ENCODE measurements at places on chromosomes 6 and 20. TPM values are rescaled to one million over a fixed set of nuclear protein-coding genes. Genes with fewer than 3 reads are reported as not detected.

SEL1L2 gene
- not detected for total RNA-seq

GRCh38 chr20:40993794-40994540, 34.7 kb upstream of the TOP1 start:
- no peak overlapping the region for H3K4me3 ChIP-seq
- H3K4me1 ChIP-seq: no peaks in the 10 kb centered on the region
- DNase-seq: no peak
- no peaks in the 10 kb centered on the region for H3K27me3 ChIP-seq

DNA sequence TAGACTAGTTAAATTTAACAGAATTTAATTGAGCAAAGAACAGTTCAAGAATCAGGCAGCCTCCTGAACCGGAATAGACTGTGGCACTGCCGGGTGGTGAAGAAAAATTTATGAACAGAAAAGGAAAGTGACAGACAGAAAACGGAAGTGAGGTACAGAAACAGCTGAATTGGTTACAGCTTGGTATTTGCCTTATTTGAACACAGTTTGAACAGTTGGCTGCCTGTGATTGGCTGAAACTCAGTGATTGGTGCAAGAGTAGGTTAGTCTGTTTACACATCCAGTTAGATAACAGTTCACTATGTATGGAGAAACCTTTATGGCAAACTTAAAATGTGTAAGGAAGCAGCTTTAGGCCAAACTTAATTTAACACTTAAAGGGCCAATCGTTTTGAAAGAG, 116.0 kb upstream of the CITED2 start:
- DNase-seq: peak; percentile 71
- H3K27me3 ChIP-seq: no peaks in the 10 kb centered on the region

- no peaks in the 10 kb centered on the region for H3K4me1 ChIP-seq
- H3K36me3 ChIP-seq: no peaks in the 10 kb centered on the region
- no peaks in the 10 kb centered on the region for H3K27me3 ChIP-seq
Measured at GRCh38 chr6:137950581-137950980, 83.5 kb downstream of the TNFAIP3 start.

DNA sequence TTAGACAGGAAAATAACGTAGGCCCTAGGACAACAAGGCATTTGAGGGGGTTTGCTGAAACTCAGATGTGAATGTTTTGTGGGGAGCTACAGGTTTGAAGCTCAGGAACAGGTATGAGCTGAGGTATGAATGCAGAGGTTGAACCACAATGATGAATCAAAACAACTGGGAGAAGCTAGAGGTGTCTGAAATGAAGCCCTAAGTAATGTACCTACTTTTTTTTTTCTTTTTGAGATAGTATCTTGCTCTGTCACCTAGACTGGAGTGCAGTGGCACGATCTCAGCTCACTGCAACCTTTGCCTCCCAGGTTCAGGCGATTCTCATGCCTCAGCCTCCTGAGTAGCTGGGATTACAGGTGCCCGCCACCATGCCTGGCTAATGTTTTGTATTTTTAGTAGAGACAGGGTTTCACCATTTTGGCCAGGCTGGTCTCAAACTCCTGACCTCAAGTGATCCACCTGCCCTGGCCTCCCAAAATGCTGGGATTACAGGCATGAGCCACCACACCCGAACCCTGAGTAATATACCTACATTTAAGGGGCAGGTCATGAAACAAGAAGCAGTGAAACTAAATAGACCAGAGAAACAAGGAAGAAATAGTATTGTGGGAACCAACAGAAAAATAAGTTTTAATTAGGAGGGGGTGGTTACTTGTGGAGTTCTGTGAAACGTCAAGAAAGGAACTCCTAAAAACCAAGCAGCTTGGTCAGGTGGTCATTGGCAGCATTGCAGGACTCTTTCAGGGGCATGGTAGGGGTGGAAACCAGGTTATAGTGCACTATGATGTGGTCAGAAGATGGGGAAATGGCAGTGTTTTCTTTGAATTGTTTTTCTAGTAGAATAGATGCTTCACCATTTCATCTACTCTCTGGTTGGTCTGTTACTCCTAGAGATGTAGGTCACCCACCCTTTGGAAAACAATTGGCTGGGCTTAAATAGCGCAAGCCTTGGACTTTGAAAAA, 138.1 kb downstream of the CD164 start:
- H3K4me1 ChIP-seq: no peaks in the 10 kb centered on the region
- no peaks in the 10 kb centered on the region for H3K27me3 ChIP-seq
- H3K4me3 ChIP-seq: no peak overlapping the region
- H3K36me3 ChIP-seq: no peaks in the 10 kb centered on the region
- H3K27ac ChIP-seq: no peak overlapping the region
- DNase-seq: no peak

- H3K27me3 ChIP-seq: no peaks in the 10 kb centered on the region
- H3K4me3 ChIP-seq: no peak overlapping the region
- no peaks in the 10 kb centered on the region for H3K36me3 ChIP-seq
- peaks cover 7% of the 10 kb centered on the region for H3K4me1 ChIP-seq
Measured at GRCh38 chr6:133894369-133894768, 5.5 kb downstream of the TCF21 start.

Data from pancreas (tissue), 10 donors.